NCI-H2081 treated with DMSO at 0.1 percent for 48 hours (cell line): ENCODE measurements at places on chromosomes 2 and 18.

GRCh38 chr2:239498981-239499634 is 98.3 kb upstream of the HDAC4 start:
- DNase-seq, result no peak

- no peak for DNase-seq
Measured at GRCh38 chr2:9519250-9519649, 36.4 kb downstream of the ADAM17 start.

DNA sequence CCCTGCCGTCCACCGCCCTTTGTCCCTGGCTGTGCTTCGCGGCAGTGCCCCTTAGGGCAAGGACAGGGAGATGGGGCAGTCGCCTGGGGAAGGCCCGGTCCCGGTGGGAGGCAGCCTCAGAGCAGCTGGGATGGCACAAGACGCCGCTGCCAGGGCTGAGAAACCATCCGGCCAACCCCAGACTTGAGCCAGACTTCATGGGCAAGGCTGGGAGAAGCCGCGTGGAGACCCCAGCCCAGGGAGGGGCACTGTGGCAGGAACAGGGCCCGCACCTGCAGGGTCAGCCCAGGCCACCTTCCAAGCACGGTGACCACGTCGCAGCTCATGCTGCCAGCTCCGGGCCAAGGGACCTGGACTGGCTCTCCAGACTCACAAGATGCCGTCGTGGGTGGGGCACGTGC is 84.0 kb downstream of the NFATC1 start:
- DNase-seq, result no peak

DNA sequence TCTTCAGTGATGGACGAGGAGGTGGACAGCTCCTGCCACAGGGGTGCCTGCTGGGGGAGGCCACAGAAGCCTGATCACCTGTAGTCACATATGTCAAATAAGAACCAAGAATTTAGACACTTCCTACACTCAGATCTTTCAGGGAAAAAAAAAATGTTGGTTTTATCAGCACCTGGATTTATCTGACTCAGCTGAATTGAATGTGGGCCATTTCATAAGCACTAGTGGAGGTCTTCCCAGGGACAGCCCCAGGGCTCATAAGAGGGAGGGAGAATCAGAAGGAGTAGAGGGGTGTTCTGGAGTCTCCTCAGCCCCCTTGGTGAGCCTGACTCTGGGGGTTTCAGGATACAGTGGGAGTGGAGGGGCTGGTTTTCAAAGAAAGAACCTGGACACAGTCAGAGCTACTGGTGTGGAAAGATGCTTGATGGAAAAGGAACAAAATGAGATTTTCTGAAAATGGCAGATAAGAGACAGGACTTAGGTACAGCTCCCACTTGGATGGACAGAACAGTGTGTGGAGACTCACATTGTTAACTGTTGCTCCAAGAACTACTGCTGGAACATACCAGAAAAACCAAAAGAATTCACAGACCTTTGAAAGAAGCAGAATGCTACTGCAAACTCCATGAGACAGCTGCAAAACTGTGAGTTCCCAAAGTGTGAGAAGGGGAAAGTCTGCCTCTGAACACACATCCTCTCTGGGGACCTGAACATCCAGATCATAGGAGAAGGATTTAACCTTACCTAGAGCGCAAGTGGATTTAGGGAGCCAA is 45.4 kb downstream of the LCT start:
- DNase-seq, result no peak

GRCh38 chr18:11960743-11961380 is 20.4 kb upstream of the IMPA2 start:
- no peak for DNase-seq

DNA sequence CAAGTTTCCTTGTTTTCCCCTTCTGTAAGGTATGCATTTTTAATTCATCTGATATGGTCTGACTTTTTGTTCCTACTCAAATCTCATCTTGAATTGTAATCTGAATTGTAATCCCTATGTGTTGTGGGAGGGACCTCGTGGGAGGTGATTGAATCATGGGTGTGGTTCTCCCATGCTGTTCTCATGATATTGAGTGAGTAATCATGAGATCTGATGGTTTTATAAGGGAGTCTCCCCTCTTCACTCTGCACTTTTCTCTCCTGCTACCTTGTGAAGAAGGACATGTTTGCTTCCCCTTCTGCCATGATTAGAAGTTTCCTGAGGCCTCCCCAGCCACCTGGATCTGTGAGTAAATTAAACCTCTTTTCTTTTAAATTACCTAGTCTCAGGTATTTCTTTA is 476.1 kb downstream of the LPIN1 start:
- DNase-seq, result no peak

- no peak for DNase-seq
Measured at GRCh38 chr2:80302001-80302313, 2.6 kb downstream of the LRRTM1 start.

DNA sequence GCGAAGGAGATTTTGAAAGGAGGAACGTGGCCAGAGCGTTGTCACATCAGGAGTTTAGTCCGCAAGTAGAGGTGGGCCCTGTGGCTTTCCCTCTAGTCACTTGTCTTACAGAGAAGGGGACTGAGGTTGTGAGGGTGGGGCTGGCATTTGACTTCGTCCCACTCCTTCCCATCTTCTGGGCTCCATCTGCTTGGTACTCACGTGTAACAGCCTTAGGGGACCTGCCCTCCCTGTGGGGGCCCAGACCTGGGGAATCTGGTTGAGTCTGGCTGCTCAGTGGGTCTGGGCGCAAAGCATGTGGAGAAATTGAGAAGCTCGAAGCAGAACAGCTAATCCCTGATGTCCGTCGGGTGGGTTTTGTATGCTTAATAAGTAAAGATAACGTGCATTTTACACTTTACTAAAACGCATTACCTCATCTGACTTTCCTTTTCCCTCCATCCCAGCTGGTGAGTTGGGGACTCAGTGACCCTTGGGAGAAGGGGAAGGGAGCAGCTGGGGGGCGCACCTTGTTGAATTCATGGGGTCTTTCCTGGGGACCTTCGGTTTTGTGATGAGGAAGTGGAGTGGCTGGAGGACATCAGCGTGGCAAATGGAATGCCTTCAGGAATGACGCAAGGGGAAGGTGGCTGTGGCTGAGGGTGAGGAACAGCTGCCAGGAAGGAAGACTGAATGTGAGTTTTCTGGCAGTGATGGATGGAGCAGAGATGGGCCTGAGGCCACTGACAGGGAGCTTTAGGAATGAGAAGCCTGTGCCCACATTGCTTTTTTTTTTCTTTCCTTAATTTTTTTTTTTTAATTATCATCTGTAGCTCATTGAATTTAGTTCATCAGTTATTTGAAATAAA is 44.8 kb downstream of the ASAP2 start:
- no peak for DNase-seq

GRCh38 chr18:48176909-48177308 is 232.3 kb downstream of the ZBTB7C start:
- no peak for DNase-seq

DNA sequence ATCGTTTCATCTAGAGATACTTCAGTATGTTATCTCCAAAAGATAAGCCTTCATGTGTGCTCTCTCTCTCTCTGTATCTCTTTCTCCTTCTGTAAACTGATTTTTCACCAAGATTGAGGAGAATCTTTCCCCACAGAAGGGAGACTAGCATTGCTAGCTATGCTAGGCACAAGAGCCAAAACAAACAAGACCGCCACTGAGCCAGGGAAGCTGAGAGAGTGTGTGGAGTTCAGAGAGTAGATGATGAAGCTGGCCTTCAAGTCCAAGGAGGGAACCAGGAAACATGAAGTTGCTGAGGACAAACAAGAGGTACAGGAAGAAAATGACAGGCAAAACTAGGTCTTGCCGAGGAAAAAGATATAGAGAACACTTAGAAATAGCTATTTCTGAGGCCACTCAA is 23.4 kb downstream of the DAPL1 start:
- no peak for DNase-seq

GRCh38 chr2:74441690-74442482 is at the start of gene RTKN:
Gene RTKN (minus strand): TSS chr2:74441937. CDS start chr2:74441816, 121 bp downstream.
- no peak for DNase-seq

DNA sequence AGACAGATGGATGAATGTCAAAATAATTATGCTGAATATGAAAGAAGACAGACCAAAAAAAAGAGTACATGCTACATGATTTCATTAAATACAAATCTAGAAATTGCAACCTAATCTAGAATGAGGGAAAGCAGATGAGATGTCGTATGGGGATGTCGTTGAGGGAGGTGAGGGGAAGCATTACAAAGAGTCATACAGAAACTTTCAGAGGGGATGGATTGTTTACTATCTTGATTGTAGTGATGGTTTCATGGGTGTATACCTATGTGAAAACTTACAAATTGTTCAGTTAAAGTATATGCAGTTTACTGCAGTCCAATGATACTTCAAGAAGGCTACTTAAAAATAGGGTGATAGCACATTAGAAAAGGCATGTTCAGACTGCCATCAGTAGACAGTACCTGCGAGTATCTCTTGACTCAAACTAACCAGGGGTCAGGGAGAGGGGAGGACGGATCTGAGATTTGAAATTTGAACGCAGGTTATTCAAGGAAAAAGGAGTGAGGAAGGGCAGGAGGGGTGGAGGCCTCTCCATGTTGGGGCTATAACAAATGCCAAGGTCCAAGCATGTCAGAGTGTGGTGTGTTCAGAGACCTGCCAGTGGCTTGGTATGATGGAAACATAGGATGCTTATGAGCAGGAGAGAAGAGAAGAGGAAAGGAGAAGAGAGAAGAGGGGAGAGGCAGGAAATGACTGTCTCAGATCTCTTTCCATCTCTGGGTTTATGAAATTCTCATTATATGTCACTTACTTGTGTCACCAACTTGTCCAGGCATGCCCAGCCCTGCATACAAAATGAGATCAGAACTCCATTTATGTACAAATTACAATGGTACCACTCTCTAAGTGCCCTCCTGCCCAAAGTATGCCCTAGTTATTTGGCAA is 257.3 kb upstream of the CXCR4 start:
- no peak for DNase-seq

- no peak for DNase-seq
Measured at GRCh38 chr2:91477731-91478672, 2786.5 kb downstream of the RPIA start.

GRCh38 chr2:62473246-62473827 is 32.7 kb downstream of the TMEM17 start:
- no peak for DNase-seq

DNA sequence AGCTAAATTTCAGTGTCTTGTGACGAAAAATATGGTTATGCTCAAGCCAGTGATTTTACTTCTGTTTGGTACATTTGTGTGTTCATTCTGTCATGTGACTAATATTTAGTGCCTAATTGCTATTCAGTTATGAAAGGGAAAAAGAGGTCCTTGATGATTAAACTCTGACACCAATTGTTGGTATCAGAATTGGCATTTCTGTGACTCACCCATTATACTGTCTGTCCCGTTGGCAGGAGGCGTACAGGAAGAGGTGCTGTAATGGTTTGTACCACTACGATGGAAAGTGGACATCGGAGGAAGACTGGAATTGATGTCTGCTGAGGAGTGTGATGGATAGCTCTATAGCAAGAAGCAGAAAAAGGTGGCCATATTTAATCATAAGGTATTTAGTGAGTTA is 310.4 kb upstream of the CCDC68 start:
- DNase-seq, result no peak

DNA sequence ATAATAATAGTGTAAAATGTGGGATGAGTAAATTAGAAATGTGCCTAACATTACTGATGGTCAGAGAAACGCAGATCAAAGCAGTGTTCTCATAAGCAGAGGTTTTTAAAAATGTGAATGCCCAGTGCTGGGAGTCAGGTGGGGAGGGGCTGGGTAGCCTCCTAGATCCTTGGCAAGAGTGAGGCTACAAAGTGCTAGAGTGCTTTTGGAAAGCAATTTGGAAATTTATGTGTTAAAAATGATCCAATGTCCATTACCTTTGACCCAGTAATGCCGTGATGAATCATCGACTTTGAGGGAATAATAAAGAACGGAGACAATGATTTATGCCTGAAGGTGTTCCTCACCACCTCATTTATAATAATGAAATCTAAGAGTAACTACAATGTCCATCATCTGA is 44.9 kb upstream of the TWIST2 start:
- no peak for DNase-seq

- DNase-seq, result no peak
Measured at GRCh38 chr18:77520767-77521166, 271.1 kb downstream of the GALR1 start.

DNA sequence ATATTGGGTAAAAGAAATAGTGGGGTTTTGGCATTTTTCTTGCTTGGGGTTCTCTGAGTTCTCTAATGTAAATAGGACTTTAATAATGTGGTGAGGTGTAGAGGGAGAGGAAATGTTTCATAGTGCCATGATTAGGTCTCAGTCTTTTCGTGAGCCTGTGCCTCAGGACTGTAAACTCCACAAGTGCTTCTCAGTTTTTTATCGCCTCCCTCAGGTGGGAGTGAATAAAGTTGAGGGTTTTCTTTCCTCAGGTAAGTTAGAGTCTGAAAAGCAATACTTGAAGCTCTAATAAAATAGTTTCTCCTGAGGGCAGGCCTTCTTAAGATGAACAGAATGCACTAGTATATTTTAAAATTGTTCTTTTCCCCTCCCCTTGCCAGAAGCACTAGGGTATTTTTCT is 243.1 kb upstream of the SETBP1 start:
- no peak for DNase-seq

GRCh38 chr18:25724997-25725396 is 365.4 kb downstream of the SS18 start:
- DNase-seq, result no peak

- no peak for DNase-seq
Measured at GRCh38 chr2:198901894-198902293, 555.8 kb downstream of the SATB2 start.

GRCh38 chr18:47077111-47077510 is 41.7 kb upstream of the ELOA2 start:
- no peak for DNase-seq

GRCh38 chr2:26846334-26847306 is 1.3 kb upstream of the DPYSL5 start:
- DNase-seq, result peak; percentile 57

GRCh38 chr2:64899081-64899865 is 89.9 kb upstream of the SLC1A4 start:
- DNase-seq, result no peak

DNA sequence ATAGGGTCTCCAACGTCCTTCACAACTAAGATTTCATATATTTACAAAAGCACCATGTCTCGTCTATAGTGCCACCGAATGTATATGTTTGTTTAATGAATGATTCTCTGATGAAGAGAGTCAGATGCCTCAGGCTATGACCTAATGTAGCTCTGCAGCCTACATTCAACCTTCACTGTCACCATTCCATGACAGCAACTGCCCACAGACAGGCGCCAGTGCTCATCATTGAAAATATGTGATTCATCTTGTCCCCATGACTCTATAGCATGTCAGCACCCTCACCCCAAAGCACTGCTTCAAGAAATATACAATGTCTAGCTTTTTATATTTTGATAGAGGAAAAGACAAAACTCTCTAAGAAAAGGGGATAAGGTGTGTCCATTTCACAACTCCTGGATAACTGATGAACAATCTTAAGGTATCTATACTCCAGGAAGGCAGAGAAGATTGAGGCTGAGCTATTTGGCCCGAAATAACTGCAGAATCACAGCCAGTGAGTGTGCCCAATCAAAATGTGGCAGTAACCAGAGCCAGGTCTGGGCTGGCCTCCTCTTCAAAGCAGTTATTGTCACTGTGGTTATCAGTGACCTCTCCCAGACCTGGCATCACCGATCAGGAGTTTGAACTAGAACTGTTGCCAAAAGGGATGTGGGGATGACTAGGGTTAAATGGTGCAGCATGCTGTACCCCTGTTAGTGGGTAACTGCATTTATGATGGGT is 246.6 kb downstream of the SETBP1 start:
- DNase-seq, result no peak

GRCh38 chr18:32707147-32707546 is 65.7 kb downstream of the KLHL14 start:
- DNase-seq, result no peak

GRCh38 chr2:67502346-67503065 is 105.4 kb downstream of the ETAA1 start:
- DNase-seq, result no peak

- no peak for DNase-seq
Measured at GRCh38 chr2:179268277-179268925, 3.8 kb upstream of the SESTD1 start.
